ENCODE measurements at places on chromosomes 16 and 17. TPM values are rescaled to one million over a fixed set of nuclear protein-coding genes. Genes with fewer than 3 reads are reported as not detected.

The MT1F gene
- 3.4 TPM for total RNA-seq

The TBX21 gene
- 0.45 TPM for total RNA-seq

The ZSCAN10 gene
- not detected for total RNA-seq

The TPSAB1 gene
- total RNA-seq, result 0.27 TPM

The CDH3 gene
- total RNA-seq, result 4.9 TPM

The GAS7 gene
- 24.2 TPM for total RNA-seq

The USP43 gene
- 5.5 TPM for total RNA-seq

The MSRB1 gene
- total RNA-seq, result 2.4 TPM

The KLHL11 gene
- 55.2 TPM for total RNA-seq

The TOM1L1 gene
- 15.6 TPM for total RNA-seq
